HAP-1 (cell line): ENCODE measurements at places on chromosomes 2 and 18.
A peak's percentile ranks its signal among the peaks of the same experiment; 100 is the strongest.

DNA sequence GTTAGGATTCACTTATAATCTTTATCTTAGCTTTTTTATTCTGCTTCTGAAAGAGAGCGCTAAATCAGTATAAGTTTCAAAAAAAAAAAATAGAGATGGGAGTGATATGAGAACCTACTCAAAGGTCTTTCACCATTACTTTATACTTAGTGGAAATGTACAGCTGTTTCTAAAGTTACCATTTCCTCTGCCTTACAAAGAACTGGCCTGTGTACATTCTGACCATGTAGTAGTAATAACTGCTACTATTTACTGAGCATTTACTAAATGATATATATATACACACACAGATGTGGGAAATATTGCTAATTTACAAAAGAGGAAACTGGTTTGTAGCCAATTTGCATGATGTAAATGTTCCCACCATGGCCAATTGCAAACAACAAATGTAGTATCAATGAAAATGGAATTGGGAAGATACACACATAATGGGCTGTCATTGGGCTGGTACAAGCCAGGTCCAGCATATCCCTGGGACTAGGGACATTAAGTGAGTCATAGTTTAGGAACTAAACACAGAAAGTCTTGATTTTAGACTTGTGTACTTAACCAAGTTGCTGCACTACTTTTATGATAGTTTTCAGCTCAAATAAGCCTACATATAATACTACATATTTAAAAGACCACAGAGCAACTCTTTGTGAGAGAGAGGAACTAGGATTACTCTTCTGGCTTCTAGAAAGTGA, 67.1 kb downstream of the DYNC1I2 start:
- no peak for DNase-seq

DNA sequence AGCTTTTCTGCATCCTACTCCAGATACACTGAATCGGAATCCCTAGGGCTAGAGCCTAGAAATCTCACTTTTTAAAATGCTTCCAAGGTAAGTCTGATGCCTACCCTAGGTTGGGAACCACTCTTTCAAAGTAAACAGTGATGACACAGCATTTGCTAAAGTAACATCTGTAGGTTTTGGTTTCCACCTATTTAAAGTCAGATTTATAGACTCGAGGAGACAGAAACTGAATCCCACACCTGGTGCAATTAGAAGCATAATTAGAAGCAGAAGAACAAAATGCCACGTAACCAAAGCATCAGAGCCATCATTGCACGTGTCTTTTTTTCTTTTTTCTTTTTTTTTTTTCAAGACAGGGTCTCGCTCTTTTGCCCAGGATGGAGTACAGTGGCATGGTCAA, 40.9 kb downstream of the PDK1 start:
- no peak for DNase-seq

GRCh38 chr18:66641056-66641455, 37.2 kb upstream of the CDH19 start:
- DNase-seq, result no peak

- no peak for DNase-seq
Observed at GRCh38 chr2:64605991-64606478, 47.7 kb downstream of the SERTAD2 start.

DNA sequence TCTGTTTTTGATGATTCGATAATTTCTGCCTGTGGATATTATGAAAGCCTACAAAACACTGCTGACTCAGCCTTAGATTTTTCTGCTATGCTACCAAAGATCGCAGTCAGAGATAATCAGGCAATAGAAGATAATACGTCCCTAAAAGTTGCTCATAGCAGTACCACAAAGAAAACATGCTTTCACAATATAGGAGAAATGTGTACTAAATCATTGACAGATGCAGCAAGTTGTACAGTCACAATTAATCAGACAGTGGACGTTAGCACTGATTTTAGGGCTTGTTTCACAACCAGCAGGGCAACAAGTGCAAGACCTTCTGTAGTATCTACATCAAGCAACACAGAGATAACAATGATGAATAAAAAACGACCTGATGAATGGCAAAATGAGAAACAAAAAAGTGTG, 19.5 kb downstream of the RBM44 start:
- DNase-seq, result no peak

DNA sequence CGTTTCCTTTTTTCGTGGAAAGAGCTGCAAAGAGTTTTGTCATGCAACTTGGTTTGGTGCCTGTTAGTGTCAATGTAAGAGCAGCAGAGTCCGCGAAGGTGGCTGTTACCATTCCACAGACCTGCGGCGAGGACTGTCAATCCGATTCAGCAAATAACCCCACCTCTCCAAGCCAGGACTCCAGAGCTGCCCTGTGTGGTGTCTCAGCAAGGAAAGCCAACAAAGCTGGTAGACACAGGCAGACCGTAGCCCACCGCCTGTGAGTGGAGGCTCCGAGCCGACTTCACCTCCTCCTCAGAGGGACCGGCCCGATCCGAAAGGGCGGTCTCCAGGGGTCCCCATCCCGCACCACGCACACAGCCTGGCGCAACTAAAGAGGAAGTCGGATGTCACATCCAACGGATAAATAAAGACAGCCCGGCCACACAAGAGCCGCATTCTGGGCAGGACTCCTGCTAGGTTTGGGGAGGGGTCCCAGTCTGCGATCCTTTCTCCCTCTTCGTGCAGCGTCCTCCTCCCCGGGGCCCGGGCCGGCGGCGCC, 819 bp downstream of the ANKRD44 start:
- no peak for DNase-seq

DNA sequence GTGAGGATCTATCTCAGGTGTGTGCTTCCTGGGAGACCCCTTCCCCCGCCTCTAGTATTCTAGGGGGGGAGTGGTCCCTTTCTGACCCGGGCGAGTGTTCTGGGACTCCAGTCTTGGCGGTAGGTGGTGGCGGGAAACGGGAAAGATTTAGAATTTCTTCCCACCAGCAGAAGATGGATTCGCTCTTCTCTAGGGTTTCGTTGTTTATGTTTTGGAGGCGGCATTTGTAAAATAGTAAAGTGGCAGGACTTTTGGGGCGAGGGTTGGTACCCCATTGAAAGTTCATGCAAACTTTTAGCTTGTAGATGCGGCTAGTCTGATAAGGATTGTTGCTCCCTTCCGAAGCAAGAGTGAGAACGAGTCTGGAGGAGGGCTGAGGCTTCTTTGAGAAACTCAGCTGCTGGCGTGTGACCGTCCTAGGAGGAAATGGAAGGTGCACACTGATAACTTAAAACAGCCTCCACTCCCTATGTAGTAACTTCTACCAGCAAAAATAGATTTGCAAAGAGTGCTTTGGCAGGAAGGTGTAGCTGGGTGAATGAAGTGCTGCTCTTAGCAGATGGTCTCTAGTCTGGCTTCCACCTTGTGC, 412 bp downstream of the GPD2 start:
- DNase-seq, result peak; percentile 21

GRCh38 chr2:216632952-216633615, at the start of gene IGFBP2:
IGFBP2 (plus strand) TSS chr2:216633420; CDS start chr2:216633524, 104 bp downstream.
- peak; percentile 84 for DNase-seq

DNA sequence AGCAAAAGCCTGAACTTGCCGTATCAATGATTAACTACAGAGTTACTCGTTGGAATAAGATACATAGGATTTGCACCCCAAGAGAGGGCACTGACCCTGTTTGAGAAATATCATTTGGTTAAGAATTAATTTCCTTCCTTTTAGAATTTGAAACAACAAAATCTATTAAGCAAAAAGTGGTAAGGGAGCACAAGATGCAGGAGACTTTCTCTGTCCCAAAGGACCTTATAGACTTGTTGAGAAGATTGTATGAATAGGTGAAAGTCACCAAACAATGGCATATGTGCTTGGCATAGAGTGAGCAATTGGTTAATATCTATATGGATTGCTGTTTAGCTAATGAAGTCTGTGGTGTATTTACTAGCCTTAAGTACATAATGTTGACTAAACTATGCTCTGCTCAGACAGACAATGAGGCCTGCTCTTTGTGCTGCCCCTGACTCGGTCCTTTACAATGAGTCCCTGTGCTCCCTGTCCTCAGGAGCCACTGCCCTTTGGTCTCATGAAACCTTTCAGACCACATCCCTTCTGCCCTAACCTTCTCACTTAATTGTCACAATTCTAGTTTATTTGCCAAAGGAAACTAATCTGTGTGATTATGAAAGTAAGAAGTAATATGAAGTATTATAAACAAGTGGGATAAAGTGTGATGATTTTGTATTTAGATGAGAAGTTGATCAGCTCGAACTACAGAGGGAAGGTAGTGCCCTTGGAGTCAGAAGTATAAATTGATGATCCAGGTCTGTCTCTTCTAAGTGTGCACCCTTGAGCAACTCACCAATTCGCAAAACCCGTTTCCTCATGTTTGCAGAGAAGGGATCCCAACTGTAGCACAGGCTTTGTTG, 21.2 kb upstream of the HNMT start:
- no peak for DNase-seq

GRCh38 chr18:44893045-44893706, 212.5 kb downstream of the SETBP1 start:
- DNase-seq, result no peak

DNA sequence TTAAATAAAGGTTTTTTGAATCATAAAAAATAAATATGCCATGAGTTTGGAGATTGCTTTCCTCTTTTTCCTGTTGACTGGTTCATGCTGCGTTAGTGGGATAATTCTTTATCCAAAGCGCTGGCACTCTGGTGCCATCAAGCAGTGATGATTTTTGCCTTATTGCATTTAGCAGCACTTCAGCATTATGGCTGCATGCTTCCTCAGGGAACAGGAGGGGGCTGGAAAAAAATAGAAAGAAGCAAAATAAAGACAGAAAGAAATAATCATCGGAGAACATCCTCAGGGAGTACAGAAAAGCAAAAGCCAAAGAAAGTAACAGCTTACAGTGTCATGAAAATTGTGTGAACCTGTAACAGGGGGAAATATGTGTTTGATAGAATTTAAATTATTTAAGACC, 1408.2 kb upstream of the PIK3C3 start:
- DNase-seq, result no peak

GRCh38 chr2:84959566-84960506, 11.1 kb upstream of the KCMF1 start:
- peak; percentile 23 for DNase-seq

GRCh38 chr2:15730545-15731212, 139.0 kb downstream of the DDX1 start:
- no peak for DNase-seq

GRCh38 chr18:13211534-13211933, 7.0 kb upstream of the LDLRAD4 start:
- DNase-seq, result no peak

GRCh38 chr2:22449696-22450095, 935.3 kb upstream of the KLHL29 start:
- no peak for DNase-seq

DNA sequence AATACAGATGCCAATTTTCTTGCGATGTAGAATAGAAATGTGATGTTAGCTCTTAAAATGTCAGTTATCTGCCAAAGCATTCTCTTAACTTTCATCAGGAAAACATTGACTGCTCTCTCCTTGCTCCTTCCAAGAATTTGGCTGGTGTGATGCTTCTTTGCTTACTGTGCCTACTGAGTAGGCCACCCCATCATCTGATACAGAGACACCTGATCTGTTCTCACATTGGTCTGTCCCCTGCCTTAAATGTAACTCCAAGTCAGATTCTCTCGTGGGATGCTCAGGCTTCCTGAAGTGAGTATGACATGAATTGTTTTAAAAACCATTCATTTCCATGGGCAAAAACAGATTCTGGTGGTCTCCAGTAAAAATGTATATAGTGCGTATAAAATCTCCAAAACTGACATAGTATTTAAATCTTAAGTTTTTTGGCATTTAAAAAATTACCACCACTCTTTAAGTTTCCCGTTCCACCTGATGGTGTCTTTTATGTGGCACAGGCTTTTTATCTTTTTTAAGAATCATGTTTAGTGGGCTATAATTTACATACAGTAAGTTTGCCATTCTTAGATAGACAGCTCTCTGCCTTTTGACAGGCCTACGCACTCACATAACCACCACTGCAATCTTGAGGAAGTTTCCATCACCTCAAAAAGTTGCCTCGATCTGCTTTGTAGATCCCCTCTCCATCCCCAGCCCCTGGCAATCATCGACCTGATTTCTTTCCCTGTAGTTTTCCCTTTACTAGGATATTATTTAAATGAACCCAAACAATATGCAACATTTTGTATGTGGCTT, 36.6 kb downstream of the UBE2F start:
- no peak for DNase-seq

DNA sequence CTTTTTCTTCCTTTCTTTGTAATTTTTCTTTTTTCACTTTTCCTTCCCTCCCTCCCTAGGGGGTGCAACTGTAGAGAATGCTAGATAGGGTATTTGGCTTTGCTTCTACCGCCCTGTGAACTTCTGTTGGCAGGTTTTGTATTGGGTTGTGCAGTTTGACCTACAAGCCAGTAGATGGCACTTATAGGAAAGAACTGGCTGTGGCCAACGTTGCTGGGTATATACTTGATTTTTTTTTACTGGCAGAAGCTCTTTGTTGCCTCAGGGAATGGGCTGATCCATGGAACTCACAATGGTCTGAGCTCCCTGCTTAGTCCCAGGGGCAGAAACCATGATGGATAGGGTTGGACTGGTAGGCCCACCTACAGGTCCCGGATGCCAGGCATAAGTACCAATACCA, 1019.5 kb upstream of the LRRTM1 start:
- DNase-seq, result peak; percentile 62

GRCh38 chr2:75587954-75588587, 27.3 kb upstream of the EVA1A start:
- no peak for DNase-seq

DNA sequence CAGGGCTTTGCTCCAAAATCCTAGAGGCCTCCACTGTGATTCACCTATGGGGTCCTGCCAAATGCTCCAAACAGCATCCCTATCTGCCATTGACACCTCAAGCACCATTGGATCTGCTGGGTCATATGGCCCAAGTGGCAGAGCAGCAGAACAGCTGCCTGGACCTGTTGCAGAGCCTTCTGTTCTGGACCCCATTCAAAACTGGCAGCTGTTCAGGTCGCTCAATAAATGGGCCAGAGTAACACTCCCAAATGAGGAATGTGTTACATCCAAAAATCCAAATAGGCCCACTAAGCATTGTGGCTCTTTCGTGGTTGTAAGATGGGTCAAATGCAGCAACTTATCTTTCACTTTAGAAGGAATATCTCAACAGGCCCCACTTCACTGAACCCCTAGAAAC, 783.6 kb downstream of the DCDC2C start:
- DNase-seq, result no peak

DNA sequence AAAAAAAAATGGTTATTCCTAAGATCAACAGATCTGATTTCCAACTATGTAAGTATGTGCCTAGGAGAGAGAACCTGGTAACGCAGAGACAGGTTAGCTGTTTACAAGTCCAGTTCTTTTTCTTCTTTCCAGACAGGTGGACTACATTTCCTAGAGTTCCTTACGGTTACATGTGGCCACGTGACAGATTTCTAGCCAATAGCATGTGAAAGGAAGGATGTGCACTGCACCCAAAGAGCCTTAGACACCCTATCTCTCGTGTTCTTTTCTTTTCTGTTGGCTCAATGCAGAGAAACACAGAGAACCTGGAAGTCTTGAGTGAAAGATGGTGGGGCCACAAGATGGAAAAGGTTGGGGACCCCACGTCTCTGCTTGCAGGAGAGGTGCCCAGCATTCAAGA, 375.9 kb downstream of the TNS1 start:
- no peak for DNase-seq

GRCh38 chr2:149991576-149991975, 404.0 kb upstream of the MMADHC start:
- DNase-seq, result no peak

- no peak for DNase-seq
Observed at GRCh38 chr2:143734507-143734906, 605.3 kb downstream of the ARHGAP15 start.

GRCh38 chr2:147430408-147430807, 414.4 kb upstream of the ACVR2A start:
- DNase-seq, result no peak
